ENCODE measurements at places on chromosomes 12 and 14.
A peak's percentile ranks its signal among the peaks of the same experiment; 100 is the strongest.

DNA sequence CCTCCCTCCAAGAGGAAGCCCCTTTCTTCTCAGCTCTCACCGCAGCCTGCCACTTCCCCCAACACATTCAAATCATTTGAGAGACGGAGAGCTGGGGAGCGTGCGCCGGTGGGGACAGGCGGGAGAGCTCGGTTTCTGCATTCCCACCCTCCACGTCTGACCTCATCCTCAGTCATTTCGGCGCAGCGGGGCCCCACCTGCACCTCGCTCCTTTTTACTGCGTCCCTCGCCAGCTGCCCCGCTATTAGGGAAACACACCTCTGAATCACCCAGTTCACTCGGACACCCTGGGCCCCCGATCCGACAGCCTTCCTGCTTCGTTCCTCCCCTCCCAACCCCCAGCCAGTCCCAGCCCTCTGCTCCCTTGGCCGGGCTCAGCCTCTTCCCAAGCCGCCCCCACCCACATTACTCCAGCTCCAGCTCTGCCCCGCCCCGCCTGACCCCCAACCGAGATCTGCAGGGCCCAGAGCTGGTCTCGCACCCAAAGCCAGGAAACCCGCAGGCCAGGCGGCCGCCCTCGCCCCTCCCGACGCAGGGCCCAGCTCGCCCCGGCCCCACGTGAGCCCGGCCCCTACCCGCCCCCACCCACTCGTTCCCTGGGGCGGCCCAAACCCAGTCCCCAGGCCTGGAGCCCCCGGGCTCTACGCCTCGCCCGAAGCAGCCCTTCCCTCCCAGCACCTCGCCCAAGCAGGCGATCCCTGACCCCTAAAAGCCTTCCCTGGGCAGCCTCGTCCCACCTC lies 783 bp downstream of the CORO1C start:
- DNase-seq, result peak; percentile 12

- DNase-seq, result no peak
These were observed 218.3 kb downstream of the FOXN3 start for GRCh38 chr14:89198544-89199329.

DNA sequence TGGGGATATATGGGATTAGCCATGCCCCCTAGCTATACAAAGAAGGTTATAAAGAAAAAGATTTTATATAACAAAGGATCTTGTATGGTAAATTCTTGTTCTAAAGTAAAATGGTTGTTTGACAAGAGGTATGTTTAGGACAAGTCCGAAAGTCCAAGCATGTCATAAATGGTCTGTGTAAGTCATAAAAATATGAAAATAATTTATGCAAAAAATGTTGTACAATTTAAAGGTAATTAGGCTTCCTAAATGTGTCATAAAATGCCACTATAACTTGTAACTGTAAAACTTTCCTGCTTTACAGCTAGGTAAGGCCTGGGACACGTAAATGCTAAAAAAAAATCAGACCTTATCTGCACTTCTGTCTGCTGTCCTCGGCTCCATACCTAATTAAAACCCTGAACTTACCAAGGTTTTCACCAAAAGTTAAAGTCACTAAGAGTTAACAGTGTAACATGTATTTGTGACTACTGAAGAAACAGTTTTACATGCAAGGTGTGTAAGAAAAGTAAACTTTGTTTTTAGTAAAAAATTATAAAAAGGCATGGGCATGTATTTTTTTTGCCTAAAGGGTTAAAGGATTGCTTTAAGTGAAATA lies 110.0 kb upstream of the RESF1 start:
- DNase-seq, result no peak

DNA sequence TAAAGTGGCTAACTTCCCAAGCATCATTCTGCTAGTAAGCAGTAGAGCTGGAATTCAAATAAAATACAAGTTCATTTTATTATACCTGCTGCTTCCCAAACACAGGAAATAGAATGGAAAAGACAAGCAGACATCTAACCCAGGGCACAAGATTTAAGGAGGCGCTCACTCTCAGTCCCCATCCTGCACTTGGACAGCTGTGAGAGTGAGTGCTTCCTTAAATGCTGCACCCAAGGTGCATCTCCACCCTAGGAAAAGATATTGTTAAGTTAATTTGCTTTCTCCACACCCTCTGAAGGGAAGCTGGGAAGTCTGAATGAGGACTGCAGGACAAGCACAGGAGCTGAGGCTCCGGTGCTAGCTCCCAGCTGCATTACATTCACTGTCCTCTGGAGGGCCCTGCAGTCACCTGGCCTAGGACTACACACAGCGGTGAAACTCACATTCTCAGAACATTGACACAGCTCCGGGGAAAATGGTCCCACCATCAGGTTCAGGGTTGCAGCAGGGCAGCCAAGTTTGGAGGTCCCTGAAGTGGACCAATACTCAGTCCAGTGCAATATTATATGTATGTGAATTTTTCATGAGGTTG lies 14.2 kb downstream of the HEBP1 start:
- peak; percentile 3 for DNase-seq

DNA sequence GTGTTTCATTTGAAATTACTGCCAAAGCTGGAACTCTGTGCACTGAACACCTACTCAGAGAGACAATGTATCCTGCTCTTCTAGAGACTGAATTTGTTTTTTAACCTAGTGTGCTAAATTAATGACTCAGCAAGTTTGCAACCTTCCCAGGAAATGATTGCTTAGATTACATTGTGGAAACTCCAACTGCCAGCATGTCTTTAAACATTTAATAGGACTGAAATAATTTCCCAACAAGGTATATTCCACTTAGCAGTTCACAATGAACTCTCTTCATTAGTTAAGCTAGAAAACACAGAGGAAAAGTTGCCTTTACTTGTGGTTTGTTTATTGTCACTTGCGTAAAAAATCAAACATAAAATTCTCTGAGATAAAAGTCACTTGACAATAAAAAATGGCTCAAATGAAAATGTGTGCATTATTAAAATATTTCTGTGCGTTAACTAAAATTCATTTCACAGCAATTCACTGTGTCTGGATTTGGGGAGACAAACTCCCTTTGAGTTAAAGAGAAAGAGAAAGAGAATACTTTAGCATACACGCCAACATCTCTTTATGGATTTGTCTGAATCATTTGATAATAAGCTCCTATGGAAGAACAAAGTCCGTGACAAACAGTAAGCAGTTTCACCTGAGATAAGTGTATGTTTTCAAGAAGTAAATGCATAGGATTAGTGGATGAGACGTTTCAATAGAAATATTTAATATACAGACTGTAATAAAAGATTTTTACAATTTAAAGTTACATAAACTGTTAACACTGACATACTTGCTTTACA lies 284.0 kb downstream of the PRKD1 start:
- no peak for DNase-seq

DNA sequence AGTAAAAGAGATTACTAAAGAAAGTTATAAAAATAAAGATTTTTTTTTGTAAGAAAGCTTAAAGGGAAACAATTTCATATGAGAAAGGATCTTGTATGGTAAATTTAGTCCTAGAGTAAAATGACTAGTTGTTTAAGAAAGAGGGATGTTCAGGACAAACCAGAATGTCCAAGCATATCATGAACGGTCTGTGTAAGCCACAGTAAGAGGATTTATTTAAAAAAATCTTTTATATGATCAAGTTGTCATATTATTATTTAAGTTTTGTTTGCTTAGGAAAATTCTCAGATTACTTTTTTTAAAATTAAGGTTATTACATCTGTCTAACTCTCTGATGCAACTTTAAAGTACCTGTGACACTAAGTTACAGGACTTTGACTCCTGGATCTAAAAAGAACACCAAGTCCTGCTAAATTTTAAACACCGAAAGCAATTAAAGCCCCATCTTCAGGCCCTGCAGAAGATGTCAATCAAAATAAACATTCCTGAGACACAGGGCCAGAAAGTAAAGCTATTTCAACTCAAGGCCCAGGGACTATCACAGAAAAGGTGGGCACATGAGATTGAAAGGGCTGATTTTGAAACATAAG lies 17.3 kb upstream of the CCDC196 start:
- no peak for DNase-seq

DNA sequence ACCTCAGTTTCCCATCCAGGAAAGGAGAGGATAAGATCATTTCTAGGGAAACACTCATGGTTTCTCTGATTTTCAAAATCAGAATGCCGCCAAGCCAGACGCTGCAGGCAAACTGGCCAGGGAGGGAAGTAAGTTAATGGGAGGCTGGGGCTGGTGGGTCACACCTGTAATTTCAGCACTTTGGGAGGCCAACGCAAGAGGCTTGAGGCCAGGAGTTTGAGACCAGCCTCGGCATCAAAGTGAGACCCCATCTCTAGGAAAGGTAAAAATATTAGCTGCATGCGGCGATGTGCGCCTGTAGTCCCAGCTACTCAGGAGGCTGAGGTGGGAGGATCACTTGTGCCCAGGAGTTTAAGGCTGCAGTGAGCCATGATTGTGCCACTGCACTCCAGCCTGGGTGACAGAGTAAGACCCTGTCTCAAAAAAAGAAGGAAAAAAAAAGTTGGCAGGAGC lies 587 bp downstream of the SELPLG start:
- no peak for DNase-seq

DNA sequence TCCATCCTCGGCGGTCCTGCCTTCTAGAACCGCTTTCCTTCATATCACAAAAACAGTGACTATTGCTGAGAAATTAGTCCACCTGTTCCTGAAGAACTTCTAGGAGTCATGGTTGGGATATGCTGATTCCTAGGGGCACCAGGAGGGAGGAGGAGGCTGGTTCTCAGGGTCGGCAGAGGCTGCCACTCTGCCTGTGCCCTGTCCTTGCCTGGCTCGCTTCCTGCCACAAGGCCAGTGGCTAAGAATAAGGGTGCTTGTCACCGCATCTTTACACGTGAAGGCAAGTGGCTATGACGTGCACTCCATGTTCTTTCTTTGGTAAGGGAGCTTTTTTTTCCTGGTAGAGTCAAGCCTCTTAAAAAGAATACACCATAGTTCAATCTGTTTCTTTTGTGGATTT lies 18.7 kb upstream of the DGLUCY start:
- DNase-seq, result no peak

DNA sequence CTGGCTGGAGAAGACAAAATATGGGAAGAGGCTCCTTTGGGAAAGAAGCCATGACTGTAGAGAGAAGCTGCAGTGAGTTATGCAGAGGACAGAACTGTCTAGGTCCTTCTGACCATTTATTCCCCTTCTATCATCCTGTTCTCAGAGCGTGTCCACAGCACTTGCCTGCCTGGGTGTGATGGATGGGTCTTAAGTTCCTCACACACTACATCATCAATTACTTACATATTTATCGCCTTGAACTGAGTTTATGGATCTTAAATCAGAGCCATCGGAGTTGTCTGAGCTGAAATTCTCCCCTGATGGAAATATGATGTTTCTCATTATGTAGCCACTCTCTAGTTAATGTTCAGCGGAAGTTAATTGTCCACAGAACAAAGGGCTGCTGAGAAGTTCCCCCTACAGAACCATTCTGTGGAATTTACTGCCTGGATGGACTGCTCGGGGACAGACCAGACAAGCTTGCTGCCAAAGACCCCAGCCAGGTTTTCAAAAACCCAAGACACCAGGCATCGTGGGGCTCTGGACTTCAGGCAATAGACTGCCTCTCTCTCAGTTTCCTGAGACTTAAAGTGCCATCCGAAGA lies 232.5 kb upstream of the NOS1 start:
- DNase-seq, result no peak

DNA sequence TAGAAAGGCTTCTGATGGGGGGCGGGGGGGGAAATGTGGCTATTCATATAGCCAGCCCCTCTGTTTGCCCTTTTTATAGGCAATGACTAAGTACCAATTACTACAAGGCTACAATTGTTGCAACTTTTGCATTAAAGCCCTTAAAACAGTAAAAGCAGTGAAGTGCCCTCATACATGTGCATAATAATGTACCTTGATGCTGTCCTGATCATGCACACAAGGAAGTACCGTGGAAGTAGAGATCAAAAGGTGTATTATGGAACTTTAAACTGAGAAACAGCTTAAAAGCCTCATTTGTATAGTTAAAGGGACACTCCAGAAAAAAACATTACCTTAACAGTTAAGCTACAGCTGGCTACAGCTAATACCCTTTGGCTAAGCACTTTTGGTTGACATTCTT lies 111.8 kb downstream of the PLEKHG7 start:
- no peak for DNase-seq

GRCh38 chr12:46663318-46663717 lies 162.5 kb downstream of the SLC38A4 start:
- DNase-seq, result no peak

DNA sequence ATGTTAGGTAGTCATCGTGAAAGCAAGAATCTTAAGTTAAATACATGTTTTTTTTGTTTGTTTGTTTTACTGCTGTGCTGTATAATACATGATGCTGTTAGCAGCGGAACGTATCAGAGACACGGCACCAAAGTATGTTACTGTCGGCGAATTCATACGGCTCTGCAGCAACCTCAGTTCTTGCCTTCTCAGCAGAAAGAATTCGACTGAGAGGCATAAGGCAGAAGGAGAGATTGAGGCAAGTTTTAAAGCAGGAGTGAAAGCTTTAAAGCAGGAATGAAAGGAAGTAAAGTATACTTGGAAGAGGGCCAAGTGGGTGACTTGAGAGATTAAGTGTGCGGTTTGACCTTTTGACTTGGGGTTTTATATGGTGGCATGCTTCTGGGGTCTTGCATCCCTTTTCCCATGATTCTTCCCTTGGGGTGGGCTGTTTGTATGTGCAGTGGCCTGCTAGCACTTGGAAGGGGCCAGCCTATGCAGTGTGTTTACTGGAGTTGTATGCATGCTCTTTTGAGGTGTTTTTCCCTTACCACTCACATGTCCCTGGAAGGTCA lies 23.7 kb downstream of the LEMD3 start:
- no peak for DNase-seq

GRCh38 chr12:77377116-77377515 lies 311.7 kb upstream of the E2F7 start:
- no peak for DNase-seq

DNA sequence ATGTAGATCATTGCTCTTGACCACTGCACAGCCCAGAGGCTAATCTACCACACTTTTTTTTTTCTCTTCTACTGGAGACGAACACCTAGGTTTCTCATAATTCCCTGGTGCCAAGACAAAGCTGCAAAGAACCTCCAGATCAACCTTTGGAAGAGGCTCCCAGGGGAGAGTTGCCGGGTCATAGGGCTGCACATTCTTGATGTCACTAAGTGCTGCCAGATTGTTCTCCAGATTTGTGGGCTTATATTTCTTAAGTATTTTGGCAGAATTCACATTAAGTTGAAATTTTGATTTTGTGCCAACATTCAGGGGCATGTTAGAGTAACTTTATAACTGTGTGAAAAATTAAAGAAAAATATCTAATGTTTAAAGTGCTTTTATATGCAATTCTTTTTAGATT lies 13.5 kb upstream of the PDZRN4 start:
- DNase-seq, result no peak

DNA sequence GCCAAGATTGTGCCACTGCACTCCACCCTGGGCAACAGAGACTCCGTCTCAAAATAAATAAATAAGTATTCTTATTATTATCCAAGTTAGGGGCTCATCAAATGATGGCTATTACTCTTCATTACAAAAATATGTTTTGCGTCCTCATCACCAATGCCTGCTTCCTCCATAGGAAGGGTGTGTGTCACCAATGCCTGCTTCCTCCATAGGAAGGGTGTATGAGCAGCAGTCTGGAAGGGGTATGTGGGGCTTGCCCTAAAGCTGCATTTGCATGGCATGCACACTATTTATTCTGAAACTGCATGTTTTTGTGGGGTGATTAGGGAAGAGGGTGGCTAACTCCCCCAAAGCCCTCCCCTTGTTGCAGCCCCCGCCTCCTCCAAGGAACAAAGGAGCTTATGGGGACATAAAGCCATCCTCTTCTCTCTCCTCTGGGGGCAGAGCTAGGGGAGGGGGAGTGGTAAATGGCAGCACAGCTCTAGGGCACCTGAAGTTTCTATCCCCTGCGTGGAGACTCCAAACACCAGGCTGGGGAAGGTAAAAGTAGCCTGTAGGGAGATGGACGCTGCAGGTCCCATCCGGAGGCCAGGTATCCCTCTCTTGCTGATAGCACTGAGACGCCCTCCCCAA lies 1.3 kb downstream of the CAMKK2 start:
- DNase-seq, result no peak

Measured in CD4-positive, alpha-beta T cell treated with Interleukin-15 for 4 hours (primary cell).